ENCODE measurements at places on chromosomes 3 and 15.
A peak's percentile ranks its signal among the peaks of the same experiment; 100 is the strongest.

- H3K27ac ChIP-seq = no peak overlapping the region
- no peak overlapping the region for H3K4me3 ChIP-seq
- peaks cover 4% of the 10 kb centered on the region for H3K4me1 ChIP-seq
- H3K27me3 ChIP-seq = peaks cover 3% of the 10 kb centered on the region
- no peak for DNase-seq
- no peaks in the 10 kb centered on the region for H3K36me3 ChIP-seq
Observed at GRCh38 chr15:31065824-31066223, 35.7 kb downstream of the TRPM1 start.

GRCh38 chr15:48560321-48561051, 85.0 kb downstream of the FBN1 start:
- H3K27ac ChIP-seq = no peak overlapping the region
- no peaks in the 10 kb centered on the region for H3K27me3 ChIP-seq
- no peak overlapping the region for H3K4me3 ChIP-seq
- DNase-seq = no peak
- H3K4me1 ChIP-seq = peaks cover 8% of the 10 kb centered on the region

GRCh38 chr3:38392604-38393163, 46.1 kb downstream of the XYLB start:
- H3K4me3 ChIP-seq = no peak overlapping the region
- no peak for DNase-seq
- peaks cover 4% of the 10 kb centered on the region for H3K4me1 ChIP-seq
- H3K27ac ChIP-seq = no peak overlapping the region

DNA sequence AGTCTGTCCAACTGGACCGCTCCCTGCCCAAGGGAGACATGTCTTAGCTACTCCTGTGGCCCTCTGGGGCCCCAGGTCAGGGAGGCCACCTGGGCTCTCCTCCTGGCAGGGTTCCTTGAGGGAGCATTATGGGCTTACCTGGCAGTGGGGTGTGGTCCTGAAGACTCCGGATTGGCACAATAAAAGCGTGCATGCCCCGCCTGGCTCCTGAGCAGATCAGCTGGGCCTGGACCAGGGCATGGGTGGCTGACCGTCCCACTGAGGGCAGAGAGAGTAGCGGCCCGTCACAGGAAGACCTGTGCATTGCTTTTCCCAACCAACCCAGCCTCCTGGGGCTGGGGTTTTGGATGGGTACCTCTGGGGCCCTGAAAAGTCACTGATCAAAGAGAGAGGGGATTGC, 5.4 kb downstream of the ACOX2 start:
- H3K27ac ChIP-seq = no peak overlapping the region
- no peak for DNase-seq
- no peak overlapping the region for H3K4me3 ChIP-seq
- peaks cover 18% of the 10 kb centered on the region for H3K4me1 ChIP-seq
- H3K27me3 ChIP-seq = peaks cover 14% of the 10 kb centered on the region

DNA sequence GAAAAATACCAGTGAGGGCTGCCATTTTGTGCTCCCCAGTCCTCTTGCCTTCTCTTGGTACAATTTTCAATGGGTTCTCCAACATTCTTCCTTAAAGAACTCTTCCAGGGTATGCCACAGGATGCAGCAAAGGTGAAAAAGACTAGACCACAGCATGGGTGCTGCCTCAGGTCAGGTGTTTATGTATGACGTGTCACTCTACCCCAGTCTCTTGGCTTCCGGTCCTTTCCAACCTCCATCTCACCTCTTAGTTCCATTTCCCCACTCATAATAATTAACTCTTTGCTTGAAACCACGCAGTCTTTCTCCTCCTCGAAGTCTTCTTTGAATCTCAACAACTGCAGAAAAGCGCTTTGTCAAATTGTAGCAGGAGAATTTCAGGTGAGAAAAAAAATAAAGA, 104.7 kb upstream of the TBC1D5 start:
- no peak overlapping the region for H3K4me3 ChIP-seq
- no peak overlapping the region for H3K27ac ChIP-seq
- H3K36me3 ChIP-seq = no peaks in the 10 kb centered on the region
- H3K27me3 ChIP-seq = peaks cover 3% of the 10 kb centered on the region
- DNase-seq = no peak

DNA sequence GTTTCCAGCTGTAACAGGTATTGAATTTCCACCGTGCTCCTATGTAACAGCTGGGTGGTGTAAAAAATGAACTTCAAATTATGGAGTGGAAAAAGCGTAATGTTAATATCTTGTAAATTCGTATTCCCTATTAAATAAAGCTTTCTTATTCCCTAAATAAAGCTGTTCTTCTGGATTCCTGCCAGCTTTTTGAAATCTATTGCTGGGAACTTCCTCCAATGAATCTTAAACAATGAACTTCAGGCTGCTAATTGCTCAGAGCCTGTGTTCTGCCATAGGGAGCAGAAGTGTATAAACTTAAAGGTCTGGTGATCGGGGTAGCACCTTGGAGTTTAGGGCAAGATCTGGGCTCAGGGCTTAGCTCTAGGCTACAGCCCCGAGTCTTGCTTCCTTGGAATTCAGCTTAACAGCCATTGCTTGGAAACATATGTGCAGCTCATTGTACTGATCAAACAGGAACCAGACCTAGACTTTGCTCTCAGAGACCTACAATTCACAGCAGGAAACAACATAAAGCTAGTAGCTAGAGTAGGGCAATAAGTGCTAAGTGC, 1.4 kb downstream of the ARL14 start:
- no peaks in the 10 kb centered on the region for H3K27me3 ChIP-seq
- no peak overlapping the region for H3K4me3 ChIP-seq
- DNase-seq = no peak
- H3K27ac ChIP-seq = no peak overlapping the region
- H3K4me1 ChIP-seq = peaks cover 8% of the 10 kb centered on the region

DNA sequence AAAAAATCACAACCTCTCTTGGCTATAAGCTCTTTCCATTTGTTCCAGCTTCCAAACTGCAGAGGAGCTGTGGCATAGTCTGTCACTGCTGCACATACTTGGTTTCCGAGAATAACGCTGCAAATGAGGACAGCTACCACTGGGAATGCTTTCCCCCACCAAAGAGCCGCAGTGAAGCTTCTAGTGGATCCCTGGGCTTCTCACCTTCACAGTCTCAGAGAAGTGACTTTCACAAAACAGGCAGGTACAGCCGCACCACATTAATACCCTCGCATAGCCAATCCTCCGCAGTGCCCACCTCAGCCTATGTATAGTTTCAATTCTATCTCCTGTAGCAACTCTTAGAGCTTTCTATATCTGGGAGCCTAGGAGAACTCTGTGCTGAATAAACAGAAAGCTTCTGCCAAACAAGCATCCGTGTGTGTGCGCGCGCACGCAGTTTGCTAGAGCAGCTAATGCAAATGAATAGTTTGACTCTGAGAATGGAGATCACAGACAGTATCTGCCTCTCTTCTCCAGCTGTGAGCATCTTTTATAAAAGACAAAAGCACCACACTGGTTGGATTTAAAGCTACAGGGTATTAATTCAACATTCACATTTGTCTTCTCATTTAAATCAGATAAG, 81.9 kb upstream of the PLXND1 start:
- no peaks in the 10 kb centered on the region for H3K27me3 ChIP-seq
- H3K36me3 ChIP-seq = no peaks in the 10 kb centered on the region
- H3K4me1 ChIP-seq = peaks cover 15% of the 10 kb centered on the region
- H3K27ac ChIP-seq = no peak overlapping the region
- no peak overlapping the region for H3K4me3 ChIP-seq

- peak; percentile 65 for DNase-seq
- H3K4me3 ChIP-seq = peak within 1 kb of the TSS; percentile 73
- peaks cover 22% of the 10 kb centered on the region for H3K4me1 ChIP-seq
- H3K27ac ChIP-seq = no peak within 1 kb of the TSS
- peaks cover 13% of the 10 kb centered on the region for H3K27me3 ChIP-seq
- H3K36me3 ChIP-seq = peaks cover 23% of the 10 kb centered on the region
Observed at GRCh38 chr3:52245322-52246263, at the start of gene PPM1M. Gene PPM1M (plus strand): TSS chr3:52245759. CDS start chr3:52245825, 66 bp downstream.

DNA sequence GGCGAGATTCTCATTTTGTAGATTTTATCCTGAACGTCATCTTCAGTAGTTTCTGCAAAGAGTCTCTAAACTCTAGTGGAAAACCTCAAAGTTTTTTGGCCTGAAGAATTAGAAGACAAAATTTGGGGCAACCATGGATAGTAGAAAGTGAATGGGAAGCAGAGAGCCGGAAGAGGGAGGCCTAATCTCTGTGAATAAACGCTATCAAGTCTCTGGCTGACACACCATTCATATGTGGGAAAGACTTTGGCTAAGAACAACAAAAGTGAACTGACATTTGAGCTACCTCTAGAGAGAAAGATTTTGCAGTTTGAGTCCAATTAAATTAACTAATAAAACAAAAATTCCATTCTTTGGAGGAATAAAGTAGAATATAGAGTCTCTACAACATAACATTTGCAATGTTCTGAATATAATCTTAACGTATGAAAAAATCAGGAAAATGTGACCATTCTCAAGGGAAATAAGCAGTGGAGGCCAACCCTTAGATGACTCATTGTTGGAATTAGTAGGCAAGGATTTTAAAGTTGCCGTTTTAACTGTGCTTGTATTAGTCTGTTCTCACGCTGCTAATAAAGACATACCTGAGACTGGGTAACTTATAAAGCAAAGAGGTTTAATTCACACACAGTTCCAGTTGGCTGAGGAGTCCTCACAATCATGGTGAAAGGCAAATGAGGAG, 184.6 kb downstream of the C3orf38 start:
- no peak overlapping the region for H3K27ac ChIP-seq
- no peaks in the 10 kb centered on the region for H3K27me3 ChIP-seq
- H3K4me3 ChIP-seq = no peak overlapping the region
- no peaks in the 10 kb centered on the region for H3K36me3 ChIP-seq
- DNase-seq = no peak
- H3K4me1 ChIP-seq = peaks cover 8% of the 10 kb centered on the region

DNA sequence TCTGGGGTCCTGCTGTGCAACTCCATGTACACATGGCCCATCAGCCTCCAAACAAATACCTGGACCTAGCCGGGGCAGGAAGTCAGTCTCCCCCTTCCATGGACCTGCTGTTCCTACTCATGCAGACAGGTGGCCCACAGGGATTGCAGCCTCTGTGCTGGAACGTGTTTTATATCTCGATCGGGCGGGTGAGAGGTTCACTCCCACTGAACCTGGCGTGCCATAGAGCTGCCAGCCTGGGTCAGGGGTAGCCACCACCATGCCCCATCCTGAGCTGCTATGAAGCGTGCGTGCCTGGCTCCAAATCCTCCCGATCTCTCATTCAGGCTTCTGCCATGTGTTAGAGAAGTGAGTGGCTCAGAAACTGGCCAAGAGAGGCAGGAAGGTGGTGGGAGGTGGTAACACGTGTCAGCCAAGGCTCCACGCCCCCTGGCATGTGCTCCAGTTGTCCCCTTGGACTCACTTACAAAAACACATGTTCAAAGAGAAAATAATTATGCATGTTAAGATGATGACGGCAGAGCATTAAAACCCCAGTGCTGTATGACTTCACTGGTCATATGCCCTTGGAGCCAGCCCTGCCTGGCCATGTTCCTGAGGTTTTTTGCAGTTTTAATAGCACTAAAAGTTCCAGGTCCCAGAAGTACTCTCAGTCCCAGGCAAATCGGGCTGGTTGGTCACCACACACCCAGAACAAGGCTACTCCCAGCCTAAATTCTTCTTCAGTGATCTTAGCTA, 30.6 kb downstream of the CTSH start:
- DNase-seq = no peak
- peaks cover 17% of the 10 kb centered on the region for H3K4me1 ChIP-seq
- no peak overlapping the region for H3K27ac ChIP-seq
- H3K4me3 ChIP-seq = no peak overlapping the region

DNA sequence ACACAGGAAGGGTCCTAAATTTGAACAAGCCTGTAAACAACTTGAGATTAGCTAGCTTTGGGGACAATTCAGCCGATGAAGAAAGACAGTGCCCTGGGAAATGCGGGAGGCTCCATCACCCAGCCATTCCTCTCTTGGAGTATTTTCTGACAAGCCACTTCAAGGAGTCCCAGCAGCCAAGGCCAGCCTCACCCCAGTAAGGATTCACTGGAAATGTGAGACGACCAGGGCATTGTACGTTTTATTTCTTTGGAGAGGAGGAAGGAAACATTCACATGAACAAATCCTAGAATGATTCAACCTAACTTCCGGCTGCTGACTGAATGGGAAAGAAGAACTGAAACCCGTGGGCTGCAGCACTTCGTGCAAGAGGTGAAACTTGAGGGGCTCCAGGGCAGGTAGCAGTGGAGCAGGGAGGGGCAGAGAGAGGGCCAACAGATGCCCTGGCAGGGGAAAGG, 116.4 kb upstream of the ARHGEF3 start:
- no peaks in the 10 kb centered on the region for H3K36me3 ChIP-seq
- no peak overlapping the region for H3K4me3 ChIP-seq
- no peak overlapping the region for H3K27ac ChIP-seq
- H3K27me3 ChIP-seq = no peaks in the 10 kb centered on the region
- H3K4me1 ChIP-seq = peaks cover 35% of the 10 kb centered on the region
- DNase-seq = no peak

- H3K27me3 ChIP-seq = peaks cover 11% of the 10 kb centered on the region
- no peak overlapping the region for H3K27ac ChIP-seq
- no peaks in the 10 kb centered on the region for H3K36me3 ChIP-seq
Observed at GRCh38 chr15:98549003-98549402, 99.3 kb upstream of the IGF1R start.

- DNase-seq = no peak
- no peaks in the 10 kb centered on the region for H3K36me3 ChIP-seq
- H3K27ac ChIP-seq = no peak overlapping the region
- H3K4me3 ChIP-seq = no peak overlapping the region
- no peaks in the 10 kb centered on the region for H3K27me3 ChIP-seq
Observed at GRCh38 chr3:97662762-97663161, 101.8 kb upstream of the ARL6 start.

- no peaks in the 10 kb centered on the region for H3K36me3 ChIP-seq
- DNase-seq = no peak
- H3K4me1 ChIP-seq = no peaks in the 10 kb centered on the region
- H3K27me3 ChIP-seq = no peaks in the 10 kb centered on the region
Observed at GRCh38 chr3:178787960-178788359, 251.7 kb downstream of the KCNMB2 start.

GRCh38 chr3:31882431-31882830, 98.6 kb downstream of the OSBPL10 start:
- peaks cover 3% of the 10 kb centered on the region for H3K27me3 ChIP-seq
- H3K4me1 ChIP-seq = peaks cover 4% of the 10 kb centered on the region
- no peaks in the 10 kb centered on the region for H3K36me3 ChIP-seq
- no peak for DNase-seq
- no peak overlapping the region for H3K27ac ChIP-seq
- no peak overlapping the region for H3K4me3 ChIP-seq

GRCh38 chr3:184180165-184180564, 5.5 kb downstream of the AP2M1 start:
- no peak for DNase-seq
- no peak overlapping the region for H3K27ac ChIP-seq
- peaks cover 61% of the 10 kb centered on the region for H3K36me3 ChIP-seq
- H3K27me3 ChIP-seq = peaks cover 8% of the 10 kb centered on the region
- no peak overlapping the region for H3K4me3 ChIP-seq

- H3K4me3 ChIP-seq = no peak overlapping the region
- H3K27me3 ChIP-seq = peaks cover 7% of the 10 kb centered on the region
- peaks cover 27% of the 10 kb centered on the region for H3K36me3 ChIP-seq
- no peak for DNase-seq
- no peaks in the 10 kb centered on the region for H3K4me1 ChIP-seq
Observed at GRCh38 chr15:70047386-70048197, 50.1 kb downstream of the TLE3 start.
